GF-D8 (cell line): ENCODE measurements at places on chromosomes 13 and 19.

DNA sequence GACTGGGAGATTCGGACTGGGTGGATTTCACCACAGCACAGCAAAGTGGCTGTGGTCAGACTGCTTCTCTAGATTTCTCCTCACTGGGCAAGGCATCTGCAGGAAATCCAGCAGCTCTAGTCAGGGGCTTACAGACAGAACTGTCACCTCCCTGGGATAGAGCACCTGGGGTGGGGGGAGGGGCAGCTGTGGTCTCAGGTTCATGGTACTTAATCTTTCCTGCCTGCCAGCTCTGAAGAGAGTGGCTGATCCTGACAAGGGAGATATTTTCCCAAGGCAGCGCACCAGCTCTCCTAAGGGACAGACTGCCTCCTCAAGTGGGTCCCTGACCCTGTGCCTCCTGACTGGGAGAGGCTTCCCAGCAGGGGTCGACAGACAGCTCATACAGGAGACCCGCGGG, 212.8 kb upstream of the KLF12 start:
- no peak for DNase-seq

DNA sequence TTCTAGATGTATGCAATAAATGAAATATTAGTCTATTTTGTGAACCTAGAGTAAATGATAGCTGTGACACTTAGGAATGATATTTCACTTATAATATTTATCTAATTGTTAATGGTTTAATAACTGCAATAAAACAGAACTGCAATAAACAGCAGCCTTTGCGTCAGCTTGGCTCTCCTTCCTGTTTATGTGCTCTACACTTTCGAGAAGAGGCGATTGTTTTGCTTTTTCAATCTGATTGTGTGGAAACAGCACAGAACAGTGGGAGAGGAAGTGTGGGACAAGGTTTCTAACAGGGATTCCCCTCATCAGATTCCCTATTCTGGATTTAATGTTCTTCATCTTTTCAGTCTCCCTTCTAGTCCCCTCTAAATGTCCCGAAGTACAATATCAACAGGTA, 17.3 kb upstream of the TRPC4 start:
- DNase-seq, result no peak

DNA sequence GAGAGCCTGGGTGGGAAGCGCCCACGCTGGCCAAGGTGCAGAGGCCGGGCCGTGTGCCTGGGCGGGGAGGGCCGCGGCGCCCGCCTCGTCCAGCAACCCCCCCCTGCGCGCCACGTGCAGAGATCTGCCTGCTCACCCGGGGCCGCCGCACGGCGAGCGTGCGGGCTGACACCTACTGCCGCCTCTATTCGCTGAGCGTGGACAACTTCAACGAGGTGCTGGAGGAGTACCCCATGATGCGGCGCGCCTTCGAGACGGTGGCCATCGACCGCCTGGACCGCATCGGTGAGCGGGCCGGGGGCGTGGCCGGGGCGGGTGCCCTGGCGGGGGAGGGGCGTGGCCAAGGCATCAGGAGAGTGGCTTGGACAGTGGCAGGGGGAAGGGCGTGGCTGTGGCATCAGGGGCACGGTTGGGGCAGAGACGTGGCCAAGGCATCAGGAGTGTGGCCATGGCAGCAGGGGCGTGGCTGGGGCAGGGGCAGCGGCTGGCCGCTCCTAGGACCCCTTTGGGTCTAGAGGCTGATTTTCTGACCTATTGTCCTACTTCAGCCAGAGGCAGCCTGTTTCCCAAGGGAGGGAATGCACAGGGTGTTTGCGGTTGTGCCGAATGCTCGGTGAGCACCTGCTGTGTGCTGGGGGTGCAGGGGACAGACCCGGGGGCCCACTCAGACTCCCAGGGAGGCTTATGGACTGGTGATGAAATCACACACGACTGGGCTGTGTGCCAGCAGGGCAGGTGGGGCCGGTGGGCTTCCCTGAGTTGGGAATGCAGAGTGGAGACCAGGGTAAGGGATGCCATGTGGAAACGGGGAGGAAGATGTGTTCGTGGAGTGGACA, 19.4 kb downstream of the POLRMT start:
- no peak for DNase-seq

DNA sequence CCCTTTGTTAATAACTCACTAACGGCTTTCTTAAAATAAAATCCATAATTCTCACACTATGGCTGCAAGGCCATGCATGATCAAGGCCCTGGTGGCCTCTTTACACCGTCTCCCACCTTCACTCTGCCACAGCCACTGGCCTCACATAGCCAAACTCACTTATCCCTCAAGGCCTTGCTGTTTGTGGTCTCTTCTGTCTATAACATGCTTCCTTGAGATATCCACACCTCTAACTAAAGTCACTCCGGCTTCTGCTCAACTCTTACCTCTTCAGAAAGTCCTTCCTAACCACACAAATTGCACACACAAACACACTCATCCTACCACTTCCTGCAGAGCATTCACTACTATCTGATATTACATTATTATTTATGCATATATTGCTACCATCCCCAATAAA, 262.5 kb downstream of the DIAPH3 start:
- no peak for DNase-seq

GRCh38 chr13:73082895-73083294, 24.1 kb downstream of the KLF5 start:
- no peak for DNase-seq

DNA sequence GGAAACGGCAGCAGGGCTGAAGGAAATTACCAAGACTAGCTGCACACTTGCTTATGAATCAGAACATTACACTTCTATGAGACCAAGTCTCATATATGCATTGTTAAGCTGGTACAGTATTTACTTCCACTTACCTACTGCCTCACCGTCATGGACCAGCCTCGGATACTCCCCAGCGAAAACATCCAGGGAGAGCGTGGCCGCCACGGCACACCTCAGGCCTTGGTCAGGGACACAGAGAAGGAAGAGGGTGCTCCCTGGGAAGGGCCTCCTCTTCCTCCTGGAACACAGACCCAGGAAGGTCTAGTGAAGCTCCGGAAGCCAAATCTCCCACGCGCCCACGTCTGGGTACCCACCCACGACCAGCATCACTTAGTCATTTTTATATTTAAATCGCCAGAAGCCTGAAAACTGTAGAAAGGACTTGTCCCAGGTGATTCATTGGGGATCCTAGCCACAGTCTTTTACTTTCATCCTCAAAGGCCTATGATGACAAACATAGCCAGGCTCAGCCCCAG, 24.4 kb upstream of the MTIF3 start:
- no peak for DNase-seq

- DNase-seq, result no peak
Observed at GRCh38 chr19:38679839-38680238, 32.4 kb downstream of the ACTN4 start.

DNA sequence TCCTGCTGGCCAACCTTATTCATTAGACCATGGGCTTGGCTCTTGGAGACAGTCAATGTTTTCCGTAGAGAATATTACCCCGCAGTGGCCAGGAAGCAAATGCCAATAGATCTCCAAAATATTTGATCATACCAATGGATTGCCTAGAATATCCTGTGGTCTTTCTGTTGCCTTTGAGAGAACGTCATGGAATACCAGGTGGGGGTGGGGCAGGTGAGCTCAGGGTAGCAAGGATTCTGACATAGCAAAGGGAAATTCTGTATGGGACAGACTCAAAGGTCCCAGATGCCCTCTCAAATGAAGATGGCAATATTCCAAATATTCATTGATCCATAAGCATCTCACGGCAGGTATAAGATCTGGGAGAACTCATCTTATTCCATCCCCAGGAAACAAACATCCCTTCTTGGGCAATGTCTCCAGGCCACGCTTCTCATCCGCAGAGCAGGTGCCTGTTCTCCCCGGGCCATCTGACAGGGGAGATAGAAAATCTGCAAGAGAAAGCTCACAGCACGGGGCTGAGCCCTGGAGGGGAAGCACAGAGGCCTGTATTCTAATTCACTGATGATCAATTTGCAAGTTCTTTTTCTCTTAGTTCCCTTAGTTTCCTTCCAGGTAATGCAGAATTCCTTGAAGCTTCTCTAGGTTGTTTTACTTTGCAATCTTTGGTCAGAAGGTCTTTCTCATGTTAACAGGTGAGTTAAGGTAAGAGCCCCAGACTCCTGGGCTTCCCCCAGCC, 69.6 kb upstream of the TSHZ3 start:
- no peak for DNase-seq

GRCh38 chr19:22052644-22053013, 345 bp downstream of the ZNF257 start:
- no peak for DNase-seq

- no peak for DNase-seq
Observed at GRCh38 chr13:106468207-106468606, 67.3 kb downstream of the EFNB2 start.

DNA sequence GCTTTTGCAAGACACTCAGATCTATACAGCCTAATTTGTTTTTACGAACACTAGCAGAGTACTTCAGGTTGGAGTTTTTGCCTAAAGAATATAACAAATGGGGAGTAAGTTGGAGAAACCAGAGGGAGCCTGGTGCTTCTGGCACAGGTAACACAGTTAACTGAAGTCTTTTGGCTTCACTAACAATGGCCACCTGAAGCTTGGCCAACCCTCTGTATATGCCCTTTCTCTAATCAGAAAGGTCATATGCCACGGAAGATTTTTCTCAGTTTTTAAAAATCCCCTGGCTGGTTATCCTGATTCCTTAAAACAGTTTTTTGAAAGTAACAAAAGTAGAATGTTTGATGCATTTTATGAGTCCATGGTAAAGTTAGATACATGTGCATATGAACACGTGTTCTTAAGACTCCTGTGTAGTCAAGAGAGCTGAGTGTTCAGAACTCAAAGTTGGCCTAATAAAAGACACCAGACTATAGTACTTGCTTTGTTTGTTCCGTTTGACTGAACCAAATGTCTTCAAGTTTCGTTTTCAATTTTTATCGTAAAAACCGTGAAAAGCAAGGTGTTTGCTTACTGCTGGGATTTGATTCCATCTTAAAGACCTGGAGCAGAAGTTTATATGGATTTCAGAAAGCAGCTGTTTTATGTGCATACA, 137.5 kb downstream of the KCNRG start:
- DNase-seq, result no peak

DNA sequence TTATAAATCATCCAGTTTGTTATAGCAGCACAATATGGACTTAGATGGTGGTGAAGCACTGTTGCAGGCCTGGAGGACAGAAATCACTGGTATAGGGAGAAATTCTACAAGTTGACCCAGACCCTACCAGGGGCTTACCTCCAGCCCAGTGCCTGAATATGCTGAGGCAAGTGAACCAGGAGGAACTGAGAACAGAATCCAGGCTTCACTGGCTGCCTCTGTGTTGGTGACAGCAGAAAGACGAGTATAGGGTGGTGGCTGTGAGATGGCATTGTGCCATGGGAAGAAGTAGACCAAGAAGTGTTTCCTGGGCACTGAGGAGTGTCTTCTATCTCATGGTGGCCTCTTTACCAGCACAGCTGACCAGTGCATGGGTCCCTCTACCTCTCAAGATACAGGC, 15.9 kb upstream of the EID2 start:
- DNase-seq, result no peak

GRCh38 chr13:80341756-80342370, 937 bp upstream of the SPRY2 start:
- peak; percentile 57 for DNase-seq
